ENCODE measurements at places on chromosomes 16 and 17.
A peak's percentile ranks its signal among the peaks of the same experiment; 100 is the strongest.

GRCh38 chr16:14187517-14188338 is 116.6 kb downstream of the MRTFB start:
- DNase-seq: no peak

- DNase-seq: no peak
These were observed 26.2 kb upstream of the PIK3R6 start for GRCh38 chr17:8893621-8894201.

- peak; percentile 69 for DNase-seq
These were observed 510 bp upstream of the RAB40B start for GRCh38 chr17:82698974-82699442.

DNA sequence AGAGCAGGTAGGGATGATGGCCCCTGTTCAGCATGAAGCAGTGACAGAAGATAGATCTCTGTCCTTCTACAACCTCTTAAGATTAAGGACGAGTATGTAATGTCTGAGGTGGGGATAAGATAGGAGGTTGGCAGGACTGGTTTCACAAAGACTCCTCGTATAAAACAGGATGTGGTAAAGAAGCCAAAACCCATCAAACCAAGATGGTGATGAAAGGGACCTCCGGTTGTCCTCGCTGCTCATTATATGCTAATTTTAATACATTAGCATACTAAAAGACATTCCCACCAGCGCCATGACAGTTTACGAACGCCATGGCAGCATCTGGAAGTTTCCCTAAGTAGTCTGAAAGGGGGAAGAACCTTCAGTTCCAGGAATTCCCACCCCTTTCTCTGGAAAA is 27.3 kb downstream of the MIS12 start:
- DNase-seq: no peak

GRCh38 chr16:81080233-81080632 is 3.2 kb upstream of the C16orf46 start:
- DNase-seq: no peak

GRCh38 chr17:59330053-59330942 is 1.2 kb upstream of the YPEL2 start:
- peak; percentile 45 for DNase-seq

DNA sequence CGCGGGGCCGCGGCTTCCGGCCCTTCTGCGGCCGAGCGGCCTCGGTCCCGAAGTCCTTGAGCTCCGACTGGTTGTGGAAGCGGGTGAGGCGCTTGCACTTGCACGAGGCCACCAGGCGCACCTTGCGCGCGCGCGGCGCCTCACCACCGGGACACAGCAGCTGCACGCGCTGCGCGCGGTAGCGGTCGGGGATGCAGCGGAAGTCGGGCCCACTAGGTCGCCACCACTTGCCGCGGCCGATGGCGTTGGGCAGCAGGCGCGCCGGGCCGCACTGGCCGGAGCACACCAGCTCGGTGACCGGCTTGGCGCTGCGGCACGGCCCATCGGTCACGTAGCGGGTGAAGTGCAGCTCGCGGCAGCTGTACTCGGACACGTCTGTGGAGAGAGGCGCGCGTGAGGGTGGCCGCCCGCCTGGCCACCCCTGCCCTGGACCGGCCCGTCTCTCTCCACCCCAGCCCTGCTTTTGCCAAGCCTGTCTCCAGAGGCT is 3.2 kb downstream of the SOST start:
- DNase-seq: peak; percentile 82

DNA sequence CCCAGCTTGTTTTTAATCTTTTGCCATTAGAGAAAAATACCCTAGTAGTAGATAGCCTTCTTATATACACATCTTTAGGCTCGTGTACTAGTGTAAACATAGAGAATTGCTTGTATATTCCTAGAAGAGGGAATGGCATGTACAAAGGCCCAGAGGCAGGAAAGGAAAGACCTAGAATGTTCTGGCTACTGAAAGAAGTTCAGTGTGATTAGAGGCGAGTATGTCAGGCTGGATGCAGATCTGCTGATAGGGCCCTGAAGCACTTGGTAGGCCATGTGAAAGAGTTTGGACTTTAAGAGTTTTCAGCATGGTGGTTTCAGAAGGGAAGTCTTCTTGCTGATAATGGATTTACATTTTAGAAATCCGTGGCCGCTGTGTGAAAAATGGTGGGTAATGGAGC is 17.4 kb downstream of the CTCF start:
- no peak for DNase-seq

DNA sequence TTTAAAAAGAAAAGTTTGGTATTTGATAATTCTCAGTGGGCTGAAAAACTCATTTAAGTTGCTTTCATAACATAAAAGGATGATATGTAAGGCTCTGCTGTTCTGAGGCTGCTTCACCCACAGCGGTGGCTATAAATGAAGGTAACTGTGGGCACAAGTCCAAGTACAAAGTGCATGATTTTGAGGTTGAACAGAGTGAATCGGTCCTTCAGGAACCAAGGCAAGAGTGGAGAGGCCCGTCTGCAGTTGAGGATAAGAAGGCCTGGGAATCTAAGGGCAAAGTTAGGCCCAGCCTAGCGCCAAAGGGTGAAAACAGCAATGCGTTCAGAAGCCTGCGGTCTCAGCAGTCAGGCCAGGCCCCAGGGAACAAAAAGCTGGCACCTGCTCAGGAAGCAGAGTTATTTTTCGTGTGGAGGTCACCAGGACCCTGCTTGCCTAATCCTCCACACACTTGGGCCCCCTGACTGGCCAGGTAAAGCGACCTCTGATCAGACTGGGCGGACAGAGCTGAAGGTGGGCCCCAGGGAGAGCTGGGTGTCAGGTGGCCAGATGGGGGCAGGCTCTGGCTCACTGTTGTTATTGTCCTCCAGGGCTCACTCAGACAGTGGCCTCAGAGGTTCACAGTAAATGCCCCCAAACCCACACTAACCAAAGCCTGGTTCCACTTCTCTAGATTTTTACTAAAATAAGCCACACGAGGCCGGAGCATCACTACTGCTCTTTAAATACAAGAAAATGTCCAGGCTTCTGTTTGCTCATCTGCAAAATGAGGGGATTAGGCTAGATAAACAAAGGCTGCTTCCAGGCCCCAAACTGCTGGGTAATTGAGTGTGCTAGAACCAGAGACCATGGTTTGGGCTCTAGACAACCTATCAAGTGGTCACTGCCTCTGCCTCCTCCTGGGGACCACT is 46.5 kb downstream of the TEX2 start:
- DNase-seq: peak; percentile 37

- DNase-seq: no peak
These were observed 5.6 kb upstream of the BPTF start for GRCh38 chr17:67819722-67820121.

- DNase-seq: peak; percentile 47
These were observed 8.1 kb upstream of the FOXF1 start for GRCh38 chr16:86501989-86502855.

GRCh38 chr17:28972437-28972836 is 21.1 kb upstream of the PHF12 start:
- no peak for DNase-seq

DNA sequence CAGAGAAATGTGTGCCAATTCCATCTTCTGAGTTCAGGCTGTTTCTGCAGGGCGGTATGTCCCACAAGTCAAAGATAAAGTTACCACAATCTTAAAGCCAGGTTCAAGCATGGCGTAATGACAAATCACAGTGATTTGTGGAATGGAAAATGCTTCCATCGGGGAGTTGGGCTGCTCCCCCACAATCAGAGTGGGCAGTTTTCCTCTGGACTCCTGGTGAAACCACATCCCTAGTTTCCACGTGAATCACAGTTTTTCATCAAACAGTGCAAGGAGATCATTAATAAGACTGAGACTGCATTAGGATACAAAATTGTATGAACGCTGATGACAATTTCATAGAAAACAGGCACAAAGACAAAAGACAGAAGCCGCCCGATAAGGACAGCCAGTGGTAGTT is 3.6 kb downstream of the LITAF start:
- DNase-seq: no peak

DNA sequence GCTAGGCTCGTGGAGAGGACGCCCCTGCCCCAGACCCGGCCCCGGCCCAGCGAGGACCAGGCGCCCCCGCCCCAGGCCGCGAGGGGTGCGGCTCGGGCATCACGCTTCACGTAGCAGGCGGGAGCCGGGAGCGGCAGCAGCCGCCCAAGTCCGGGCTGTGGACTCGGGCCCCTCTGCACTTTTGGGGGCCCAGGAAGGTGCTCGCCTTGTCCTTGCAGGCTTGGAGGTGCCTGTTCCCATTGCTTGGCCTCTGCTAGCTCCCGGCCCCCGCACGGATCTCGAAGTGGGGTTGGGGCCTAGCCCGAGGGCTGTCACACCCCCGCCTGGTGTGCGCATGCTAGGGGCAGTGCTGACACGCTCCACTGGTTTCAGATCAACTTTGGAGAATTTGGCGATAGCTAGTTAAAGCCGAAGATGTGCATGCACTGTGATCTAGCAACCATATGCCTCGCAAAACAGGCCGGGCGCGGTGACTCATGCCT is 55.7 kb downstream of the WSB1 start:
- peak; percentile 55 for DNase-seq

- no peak for DNase-seq
These were observed 46.2 kb downstream of the MEOX1 start for GRCh38 chr17:43615330-43616028.

DNA sequence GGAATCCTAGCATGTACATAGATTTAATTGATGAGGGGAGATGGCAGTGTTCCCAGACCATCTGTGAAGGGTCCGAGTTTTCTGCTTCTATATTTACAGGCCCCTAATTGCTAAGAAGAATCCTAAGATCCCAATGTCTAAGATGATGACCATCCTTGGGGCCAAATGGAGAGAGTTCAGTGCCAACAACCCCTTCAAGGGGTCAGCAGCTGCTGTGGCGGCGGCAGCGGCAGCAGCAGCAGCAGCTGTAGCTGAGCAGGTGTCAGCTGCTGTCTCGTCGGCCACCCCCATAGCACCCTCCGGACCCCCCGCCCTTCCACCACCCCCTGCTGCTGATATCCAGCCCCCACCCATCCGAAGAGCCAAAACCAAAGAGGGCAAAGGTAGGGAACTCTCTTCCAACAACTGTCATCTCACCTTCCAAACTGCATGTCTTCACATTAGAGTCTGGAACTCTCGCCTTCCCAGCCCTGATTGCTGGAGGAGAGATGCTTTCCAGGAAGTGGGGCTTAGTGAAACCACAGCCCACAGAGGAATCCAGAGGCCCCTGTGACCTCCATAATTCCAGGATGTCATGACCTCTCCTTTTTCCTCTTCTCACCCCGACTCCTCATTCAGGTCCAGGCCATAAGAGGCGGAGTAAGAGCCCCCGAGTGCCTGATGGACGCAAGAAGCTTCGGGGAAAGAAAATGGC is 4.7 kb downstream of the CHD3 start:
- DNase-seq: no peak

GRCh38 chr17:56690441-56691291 is 97.2 kb downstream of the NOG start:
- DNase-seq: no peak

DNA sequence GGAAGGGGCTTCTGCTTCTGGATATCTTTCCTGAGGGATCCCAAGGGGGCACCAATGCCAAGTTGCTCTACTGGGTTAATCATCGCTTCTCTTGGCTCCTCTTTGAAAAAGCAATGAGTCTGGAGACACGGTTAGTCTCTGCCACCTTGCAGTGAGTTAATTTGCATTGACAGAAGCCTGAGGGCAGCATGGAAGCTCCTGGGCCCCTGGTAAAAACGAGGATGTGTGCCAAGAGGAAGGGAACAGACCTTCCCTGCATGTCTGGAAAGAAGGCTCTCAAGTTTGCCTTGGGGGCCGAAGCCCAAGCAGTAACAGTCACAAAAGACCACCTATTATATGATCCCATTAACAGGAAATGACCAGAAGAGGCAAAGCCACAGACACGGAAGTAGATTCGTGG is 86.7 kb downstream of the IRX5 start:
- no peak for DNase-seq

DNA sequence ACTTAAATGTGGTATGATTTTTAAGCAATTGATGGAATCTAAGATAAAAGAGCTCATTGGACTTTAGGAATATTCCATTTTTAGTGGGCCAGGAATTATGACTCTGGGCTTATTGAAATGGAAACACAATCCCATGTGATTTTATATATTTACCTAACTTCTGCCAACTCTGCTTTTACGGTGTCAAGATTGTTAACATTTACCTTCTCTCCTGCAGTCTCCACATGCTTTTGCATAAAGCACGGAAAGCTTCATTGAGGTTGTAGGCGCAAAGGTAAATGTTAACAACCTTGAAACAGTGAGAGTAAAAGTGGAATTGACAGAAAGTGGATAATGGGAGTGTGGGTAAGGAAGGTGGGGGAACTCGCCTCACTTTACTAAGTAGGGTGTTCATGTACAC is 468.1 kb downstream of the PMP22 start:
- DNase-seq: no peak

- no peak for DNase-seq
These were observed 6.6 kb upstream of the TSPOAP1 start for GRCh38 chr17:58335061-58335731.

- DNase-seq: no peak
These were observed 79.0 kb downstream of the CA10 start for GRCh38 chr17:52079496-52079895.

- DNase-seq: no peak
These were observed 59.2 kb downstream of the MRM3 start for GRCh38 chr17:841313-841712.

GRCh38 chr16:78553268-78554039 is 454.0 kb downstream of the WWOX start:
- DNase-seq: no peak

GRCh38 chr16:86018071-86018470 is 119.1 kb downstream of the IRF8 start:
- no peak for DNase-seq

DNA sequence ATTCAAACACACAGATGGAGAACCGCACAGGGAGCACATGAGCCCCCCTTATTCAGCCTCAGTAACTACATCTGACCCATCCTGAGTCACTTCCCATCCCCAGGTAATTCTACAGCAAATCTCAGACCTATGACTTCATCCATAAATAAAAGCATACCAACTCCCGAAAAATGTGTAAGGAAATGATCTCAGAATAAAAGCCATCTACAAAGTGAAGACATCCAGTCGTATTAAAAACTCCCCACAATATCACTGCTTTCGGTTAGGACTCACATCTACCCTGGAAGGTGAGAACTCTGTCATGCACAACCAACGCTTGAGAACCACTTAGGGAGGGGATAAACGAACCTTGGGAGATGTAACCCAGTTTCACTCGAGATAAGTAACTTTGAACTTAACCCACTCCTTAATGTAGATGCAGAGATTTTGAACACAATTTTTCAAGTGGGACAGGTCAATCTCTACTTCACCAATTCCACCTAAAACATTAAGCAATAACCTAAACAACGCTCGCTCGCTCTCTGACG is 1.3 kb downstream of the USP36 start:
- no peak for DNase-seq

DNA sequence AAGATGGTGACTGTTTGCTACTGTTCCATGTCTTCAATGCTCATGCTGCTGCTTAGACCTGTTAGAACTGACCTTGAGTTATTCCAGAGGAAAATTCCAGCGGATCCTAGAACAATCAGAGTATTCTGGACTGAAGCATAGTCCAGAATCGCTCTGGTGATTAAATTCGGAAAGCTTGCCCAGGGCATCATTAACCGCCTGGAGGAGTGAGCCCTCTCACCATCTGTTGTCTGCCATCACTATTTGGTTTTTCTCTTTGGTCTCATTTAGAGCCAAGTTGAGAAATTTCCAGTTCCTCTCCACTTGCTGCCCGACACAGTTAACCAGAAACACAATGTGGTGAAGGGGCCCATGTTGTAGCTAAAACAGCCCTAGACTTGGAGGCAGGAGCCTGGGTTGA is 104.1 kb downstream of the BMERB1 start:
- no peak for DNase-seq

All from eye (tissue), 1 donor.